Activated naive CD4-positive, alpha-beta T cell treated with anti-CD3 and anti-CD28 coated beads, Interleukin-2, amount 50 U/mL, for 72 hours (primary cell): ENCODE measurements at places on chromosomes 12 and 14. TPM values are rescaled to one million over a fixed set of nuclear protein-coding genes. Genes with fewer than 3 reads are reported as not detected.

GRCh38 chr12:100672075-100672592 lies 98.7 kb downstream of the GAS2L3 start:
- no peak for DNase-seq

The PROX2 gene
- 0.23 TPM for total RNA-seq

DNA sequence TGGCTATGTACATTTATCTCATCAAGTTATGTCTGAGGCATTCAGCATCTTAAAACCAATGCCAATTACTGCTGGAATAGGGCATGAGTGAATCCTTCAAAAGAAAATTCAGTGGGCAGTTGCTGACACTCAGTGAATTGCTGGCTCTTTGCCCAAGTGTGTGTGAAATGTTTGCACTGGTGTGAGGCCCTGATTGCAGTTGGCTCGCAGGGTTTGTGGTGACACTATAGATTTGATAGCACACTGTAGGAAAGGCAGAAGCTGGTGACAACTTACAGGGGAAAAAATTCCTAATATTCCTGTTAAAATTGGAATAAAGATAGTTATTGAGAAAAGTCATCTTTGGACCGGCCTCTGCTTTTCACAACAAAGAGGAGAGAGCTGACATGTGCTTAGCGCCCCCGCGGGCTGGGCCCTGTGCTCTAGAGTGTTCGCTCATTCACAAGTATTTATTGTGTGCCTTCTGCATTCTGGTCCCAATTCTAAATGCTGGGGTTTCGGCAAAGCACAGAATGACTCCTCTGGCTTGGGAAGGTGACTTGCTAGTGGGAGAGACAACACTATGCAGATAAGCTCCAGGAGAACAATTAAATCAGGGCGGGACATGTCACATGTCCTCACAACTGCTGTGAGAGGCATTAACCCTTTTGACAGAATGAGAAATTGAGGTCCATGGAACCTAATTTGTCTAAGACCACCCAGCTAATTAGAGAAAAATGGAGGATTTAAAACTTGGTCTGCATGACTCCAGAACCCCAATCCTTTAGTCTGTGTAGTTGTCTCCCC lies 418.7 kb downstream of the NPAS3 start:
- DNase-seq, result no peak

DNA sequence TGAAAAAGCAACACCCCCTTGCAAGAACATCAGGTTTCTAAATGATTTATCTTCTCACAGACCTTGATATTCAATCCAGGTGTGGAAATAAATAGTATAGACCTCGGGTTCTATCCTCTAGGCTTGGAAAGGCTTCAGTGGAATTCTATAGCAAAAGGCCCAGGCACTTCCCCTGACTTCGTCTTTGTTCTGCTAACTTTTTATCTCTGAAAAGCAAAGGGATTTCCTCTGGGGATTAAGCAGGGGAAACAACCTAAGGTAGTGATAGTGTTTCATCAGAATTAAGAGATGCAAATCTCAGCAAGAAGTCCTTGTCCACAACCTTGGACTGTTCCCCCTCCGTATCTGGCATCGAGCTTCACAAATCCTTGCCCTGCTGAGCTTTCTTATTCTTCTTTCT lies 59.5 kb upstream of the DUSP6 start:
- DNase-seq, result no peak

The NFATC4 gene
- 1.7 TPM for total RNA-seq

GRCh38 chr14:71529848-71530247 lies 402.4 kb upstream of the RGS6 start:
- no peak for DNase-seq

- DNase-seq, result peak; percentile 76
These were observed 172.7 kb upstream of the OR4E1 start for GRCh38 chr14:21846227-21846885.

The GDF11 gene
- 5.9 TPM for total RNA-seq

DNA sequence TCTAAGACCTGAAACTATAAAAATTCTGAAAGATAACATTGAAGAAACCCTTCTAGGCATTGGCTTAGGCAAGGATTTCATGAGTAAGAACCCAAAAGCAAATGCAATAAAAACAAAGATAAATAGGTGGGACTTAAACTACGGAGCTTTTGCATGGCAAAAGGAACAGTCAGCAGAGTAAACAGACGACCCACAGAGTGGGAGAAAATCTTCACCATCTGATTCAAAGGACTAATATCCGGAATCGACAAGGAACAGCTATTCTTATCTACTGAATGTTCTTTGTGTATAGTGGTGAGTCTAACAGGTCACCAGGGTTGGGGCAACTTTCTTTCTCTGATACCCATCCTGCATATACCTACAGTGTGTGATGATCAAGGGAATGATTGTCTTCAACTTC lies 198.6 kb downstream of the CCDC91 start:
- DNase-seq, result no peak

DNA sequence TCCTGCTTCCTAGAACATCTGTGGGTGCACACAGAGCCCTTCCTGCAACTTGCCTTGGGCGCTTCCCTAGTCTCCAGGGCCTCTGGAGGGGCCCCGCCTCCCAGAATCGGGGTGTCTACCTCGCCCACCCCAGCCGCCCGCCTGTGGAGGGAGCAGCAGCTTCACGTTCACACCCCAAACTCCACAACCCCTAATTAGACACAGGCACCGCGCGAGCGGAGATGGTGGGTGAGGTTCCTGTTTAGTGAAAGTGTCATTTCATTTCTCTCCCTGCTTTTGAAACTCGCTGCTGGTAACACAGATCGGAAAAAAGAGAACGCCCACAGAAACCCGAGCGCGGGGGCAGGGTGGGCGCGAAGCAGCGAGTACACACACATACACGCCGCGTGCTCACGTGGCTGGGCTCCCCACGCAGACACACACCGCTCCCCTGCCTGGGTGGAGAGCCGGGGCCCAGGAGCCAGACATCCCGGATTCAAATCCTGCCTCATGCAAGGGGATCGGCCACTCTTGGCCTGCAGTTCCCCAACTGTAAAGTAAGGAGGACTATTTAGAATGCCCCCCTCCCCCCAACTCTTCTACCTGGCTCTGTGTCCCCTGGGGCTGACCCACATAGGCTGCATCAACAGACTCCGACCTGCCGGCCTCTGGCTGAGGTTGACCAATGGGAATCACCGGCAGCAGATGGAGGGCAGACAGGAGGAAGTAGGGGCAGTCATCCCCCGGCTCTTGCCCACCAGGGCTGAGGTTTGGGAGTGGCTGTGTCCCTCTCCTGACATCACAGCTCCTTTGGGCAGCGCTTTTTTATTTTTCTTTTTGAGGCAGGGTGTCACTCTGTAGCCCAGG lies 79.2 kb upstream of the NCOR2 start:
- DNase-seq, result peak; percentile 47

The SLC25A47 gene
- not detected for total RNA-seq

DNA sequence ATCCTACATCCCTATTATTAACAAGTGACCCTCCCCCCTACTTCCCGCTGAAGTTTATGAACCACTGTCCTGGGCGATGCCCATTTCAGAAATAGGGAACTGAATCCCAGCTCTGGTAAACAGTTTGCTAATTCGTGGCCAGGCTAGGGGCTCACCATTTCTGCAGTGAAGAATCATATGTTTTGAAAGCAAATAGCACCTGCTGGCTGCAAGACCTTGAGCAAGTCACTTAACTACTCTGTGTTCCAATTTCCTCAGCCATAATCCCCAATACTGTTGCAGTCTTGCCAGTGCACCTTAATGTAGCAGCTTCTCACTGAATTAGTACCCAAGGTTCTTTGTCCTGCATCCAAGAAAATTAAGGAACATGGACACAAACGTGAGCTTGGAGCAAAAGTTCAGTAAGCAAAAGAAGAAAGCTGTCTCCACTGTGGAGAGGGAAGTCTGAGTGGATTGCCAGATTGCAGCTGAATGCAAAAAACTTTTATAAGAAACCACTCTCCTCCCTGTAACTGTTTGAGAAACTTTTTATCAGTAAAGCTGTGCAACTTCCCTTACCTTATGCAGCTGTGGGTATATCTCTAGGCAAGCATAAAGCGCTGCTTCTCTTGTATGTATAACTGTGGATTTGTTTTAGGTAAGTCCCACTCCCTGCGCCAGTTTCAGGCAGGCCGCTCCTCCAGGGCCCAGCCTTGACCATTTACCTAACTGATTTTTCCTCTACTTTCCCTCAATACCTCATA lies 824 bp downstream of the OAS1 start:
- peak; percentile 18 for DNase-seq

DNA sequence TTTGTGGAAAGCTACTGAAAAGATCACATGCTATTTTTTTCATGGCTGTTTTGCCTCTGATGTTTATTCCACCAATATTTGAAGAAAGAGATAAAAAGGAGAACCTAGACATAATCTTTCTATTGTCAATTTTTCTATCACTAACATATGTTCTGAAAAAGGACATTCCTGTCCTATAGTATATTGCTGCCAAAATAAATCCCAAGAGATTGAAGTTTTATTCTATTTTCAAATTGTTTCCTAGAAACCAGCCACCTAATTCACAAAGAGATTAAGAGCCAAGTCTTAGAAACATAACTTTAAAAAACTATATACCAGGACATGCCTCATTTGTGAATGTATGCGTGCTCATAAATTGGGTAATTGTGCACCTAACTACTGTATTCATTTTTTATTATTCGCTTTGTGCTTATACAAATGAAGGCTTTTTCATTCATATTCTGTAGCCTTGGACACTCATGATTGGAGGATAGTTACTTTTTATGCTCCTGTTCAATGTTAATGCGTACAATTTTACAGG lies 200.7 kb downstream of the FUT8 start:
- no peak for DNase-seq

DNA sequence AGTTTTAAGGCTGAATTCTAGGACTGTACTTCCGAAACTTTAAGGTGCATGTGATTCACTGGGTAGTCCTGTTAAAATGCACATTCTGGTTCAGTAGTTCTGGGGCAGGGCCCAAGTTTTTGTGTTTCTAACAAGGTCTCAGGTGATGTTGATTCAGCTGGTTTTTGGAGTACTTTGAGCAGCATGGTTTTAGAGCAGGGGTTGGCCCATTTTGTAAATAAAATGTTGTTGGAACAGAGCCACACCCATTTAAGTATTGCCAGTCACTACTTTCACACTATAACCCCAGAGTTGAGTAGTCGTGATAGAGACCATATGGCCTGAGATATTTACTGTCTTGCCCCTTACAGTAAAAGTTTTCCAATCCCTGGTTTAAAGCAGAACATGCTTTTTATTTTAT lies 111.3 kb downstream of the SYNE2 start:
- DNase-seq, result no peak

DNA sequence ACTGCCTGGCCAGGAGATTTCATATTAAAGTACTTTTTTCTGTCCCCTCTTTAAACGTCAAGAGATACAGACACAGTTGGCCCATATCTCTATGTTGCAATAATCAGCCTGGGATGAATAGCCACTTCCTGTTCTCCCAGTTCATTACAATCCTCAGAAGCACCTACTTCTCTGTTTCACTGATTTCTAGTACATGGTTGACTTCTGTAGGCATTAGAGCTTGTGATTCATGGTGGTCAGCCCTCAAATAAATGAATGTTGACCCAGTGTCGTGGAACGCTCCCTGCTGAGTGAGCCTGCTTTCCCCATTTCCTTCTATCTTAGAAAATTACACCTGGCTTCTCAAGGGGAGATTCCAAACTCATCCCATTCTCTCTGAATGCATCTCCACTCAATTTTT lies 416.7 kb downstream of the PDZRN4 start:
- DNase-seq, result no peak

The NRXN3 gene
- total RNA-seq, result not detected

The CMA1 gene
- total RNA-seq, result not detected

DNA sequence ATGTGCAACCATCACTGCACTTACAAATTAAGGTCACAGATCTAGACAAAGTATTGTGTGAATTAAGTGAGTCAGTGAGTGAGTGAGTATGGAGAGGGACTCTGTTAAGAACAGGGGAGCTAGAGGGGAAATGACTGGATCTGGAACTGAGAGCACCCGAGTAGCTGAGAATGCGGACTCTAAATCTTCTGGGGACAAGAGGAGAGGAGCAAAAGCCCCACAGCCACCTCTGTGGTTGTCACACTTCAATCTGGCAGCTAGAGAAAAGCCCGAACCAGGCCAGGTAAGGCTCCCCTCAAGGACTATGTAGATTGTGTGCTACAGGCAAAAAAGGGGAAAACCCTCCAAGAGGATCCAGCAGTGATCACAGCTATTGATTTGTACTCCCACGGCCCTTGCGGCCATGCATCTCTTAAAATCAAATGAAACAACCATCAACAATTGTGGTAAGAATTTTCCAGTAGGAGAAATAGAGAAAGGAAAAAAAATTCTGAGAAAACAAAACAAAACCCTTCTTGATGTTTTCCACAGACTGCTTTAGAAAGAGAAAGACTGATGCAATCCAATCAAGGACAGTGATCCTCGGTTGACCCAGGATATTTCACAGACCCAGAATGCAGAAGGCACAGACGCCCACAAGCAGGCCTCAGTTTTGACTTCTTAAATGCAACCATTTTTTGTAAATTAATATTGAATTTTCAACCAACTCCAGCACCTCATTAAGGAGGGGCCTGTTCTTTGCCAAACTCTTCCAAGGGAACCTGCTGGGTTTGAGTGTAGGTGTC lies 109.6 kb downstream of the SLC38A6 start:
- DNase-seq, result no peak

The TMX1 gene
- total RNA-seq, result 41.8 TPM

DNA sequence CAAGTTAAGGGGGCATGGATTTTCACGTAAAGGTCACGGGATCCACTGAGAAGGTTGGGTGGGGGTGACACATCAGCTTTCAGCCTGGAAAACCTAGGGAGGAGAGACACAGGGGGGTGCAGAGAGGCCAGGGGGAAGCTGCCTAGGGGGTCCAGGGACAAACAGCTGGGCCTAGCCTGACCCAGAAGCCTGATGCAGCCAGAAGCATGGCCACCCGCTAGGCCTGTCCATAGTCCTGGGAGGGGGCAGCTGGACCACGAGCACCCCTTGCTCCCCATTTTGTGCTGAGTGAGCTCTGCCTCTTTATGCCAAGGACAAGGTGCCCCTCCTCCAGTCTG lies 322.7 kb upstream of the RTL1 start:
- DNase-seq, result no peak

- no peak for DNase-seq
These were observed 5.2 kb upstream of the AP1G2 start for GRCh38 chr14:23572836-23573235.

DNA sequence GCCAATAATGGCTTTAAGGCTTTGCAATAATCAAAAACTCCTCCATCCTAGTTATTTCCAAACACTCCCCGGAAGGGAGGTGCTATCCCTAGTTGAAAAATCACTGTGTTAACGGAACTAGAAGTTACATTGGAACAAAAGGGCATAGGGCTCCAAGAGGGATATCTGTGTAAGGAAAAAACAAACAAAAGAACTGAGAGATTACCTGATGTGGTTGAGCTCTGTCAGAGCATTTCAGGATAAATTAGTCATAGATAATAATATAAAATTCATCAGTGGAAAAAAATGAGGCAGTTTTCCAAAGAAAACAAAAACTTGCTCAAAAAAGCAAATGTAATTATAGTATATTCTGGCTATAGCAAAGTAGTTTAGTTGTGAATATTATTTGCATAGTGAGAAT lies 27.4 kb upstream of the PAPLN start:
- DNase-seq, result no peak

- no peak for DNase-seq
These were observed 29.2 kb downstream of the TMTC1 start for GRCh38 chr12:29754235-29755189.
